ENCODE measurements at places on chromosomes 5 and 9.

GRCh38 chr5:88681211-88681803 is 201.7 kb downstream of the MEF2C start:
- no peak for DNase-seq

DNA sequence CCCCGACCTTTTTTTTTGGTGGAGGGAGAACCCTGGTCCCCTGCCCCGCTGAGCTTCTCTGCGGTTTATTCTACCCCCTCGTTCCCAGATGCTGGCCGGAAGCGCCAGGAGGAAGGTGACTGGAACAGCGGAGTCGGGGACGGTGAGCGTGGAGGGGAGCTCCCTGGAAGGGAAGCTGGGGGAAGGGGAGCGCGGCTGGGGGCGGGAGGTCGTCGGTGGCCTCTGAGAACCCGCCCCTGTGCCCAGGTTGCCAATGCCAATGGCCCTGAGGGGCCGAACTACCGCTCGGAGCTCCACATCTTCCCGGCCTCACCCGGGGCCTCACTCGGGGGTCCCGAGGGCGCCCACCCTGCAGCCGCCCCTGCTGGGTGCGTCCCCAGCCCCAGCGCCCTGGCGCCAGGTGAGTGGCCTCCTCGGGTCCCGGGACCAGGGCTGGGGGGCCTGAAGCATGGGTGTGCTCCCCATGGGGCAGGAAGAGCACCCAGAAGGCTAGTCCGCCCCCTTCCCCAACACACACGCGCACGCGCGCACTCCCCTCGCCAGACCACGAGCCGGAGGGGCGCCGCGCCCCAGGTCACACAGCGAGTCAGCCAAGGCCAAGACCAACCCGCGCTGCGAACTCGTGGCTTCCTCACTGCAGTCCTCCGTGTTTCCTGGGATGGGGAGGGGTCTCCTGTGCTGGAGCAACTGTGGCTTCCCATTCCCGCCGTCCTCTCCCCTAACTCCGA is 10.6 kb downstream of the MYOZ3 start:
- no peak for DNase-seq

DNA sequence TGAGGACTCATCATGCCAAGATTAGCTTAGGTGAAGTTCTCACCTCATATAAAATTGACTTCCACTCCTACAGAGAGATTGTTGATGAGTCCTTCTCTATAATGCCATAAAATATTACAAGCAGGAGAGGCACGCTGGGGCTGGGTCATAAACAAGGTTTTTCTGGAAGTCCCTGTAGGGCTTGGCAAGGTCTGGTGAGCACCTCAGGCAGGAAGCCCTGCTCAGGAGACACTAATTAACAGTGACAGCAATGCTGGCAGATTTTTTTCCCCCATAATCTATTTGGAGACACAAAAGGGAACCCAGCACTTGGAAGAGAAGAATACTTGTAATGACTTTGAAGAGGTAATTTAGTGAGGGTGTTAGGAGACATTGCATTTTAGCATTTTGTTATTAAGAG is 118.7 kb downstream of the DIRAS2 start:
- DNase-seq = no peak

DNA sequence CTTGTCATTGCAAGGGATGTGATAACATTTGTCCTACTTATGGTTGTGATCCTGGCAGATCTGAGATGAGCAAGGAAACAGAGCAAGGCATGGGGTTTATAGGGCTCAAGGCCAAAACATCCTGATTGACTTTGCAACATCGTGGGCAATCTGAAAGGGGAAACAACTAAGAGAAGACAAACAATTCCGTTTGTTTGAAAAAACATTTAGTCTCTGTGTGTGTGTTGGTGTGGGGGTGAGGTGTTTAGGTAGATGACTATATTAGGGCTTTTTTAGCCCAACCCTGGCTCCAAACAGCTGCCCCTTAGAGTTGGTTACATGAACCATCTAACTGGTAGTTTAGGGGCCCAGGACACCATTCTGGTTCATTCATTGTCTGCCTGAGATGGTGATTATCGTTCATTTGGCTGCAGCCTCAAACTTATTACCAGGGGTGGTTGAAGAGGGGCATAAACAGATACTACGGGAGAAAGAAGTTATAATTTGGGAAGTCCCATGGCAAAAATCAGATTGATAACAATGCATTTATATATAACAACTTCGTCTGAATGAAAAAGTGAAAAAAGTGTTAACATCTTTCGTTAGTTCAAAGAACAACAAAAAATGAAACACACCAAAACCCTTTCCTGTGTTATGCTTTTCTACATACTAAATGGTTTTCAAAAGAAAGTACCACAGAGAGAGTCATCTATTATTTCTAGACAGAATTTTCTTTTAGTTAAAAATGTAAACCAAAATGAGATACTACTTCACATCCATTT is 5.7 kb downstream of the FYB1 start:
- DNase-seq = no peak

- DNase-seq = peak; percentile 82
Observed at GRCh38 chr5:128826275-128826674, 139.0 kb upstream of the SLC27A6 start.

DNA sequence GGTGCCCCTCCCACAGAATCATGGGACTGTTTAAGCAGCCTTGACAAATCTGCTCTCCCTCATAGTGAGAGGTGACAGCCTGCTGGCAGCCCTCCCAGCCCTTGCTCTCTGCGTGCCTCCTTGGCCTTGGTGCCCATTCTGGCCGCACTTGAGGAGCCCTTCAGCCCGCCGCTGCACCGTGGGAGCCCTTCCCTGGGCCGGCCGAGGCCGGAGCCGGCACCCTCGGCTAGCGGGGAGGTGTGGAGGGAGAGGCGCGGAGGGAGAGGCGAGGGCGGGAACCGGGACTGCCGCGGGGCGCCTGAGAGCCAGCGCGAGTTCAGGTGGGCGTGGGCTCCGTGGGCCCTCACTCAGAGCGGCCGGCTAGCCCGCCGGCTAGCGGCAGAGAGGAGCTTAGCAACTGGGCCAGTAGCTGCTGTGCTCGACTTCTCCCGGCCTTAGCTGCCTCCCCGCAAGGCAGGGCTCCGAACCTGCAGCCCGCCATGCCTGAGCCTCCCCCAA is 125.9 kb upstream of the MYO10 start:
- no peak for DNase-seq

- DNase-seq = no peak
Observed at GRCh38 chr5:135038813-135039270, 4.8 kb upstream of the PITX1 start.

GRCh38 chr9:92501671-92502393 is 19.5 kb upstream of the ASPN start:
- DNase-seq = no peak

GRCh38 chr5:30197662-30198061 is 995.8 kb upstream of the CDH6 start:
- DNase-seq = no peak

- DNase-seq = no peak
Observed at GRCh38 chr9:136853596-136854112, 1.5 kb downstream of the MAMDC4 start.

GRCh38 chr5:173963867-173964441 is 25.0 kb upstream of the C5orf47 start:
- no peak for DNase-seq

- no peak for DNase-seq
Observed at GRCh38 chr5:179616002-179616594, 7.4 kb downstream of the HNRNPH1 start.

DNA sequence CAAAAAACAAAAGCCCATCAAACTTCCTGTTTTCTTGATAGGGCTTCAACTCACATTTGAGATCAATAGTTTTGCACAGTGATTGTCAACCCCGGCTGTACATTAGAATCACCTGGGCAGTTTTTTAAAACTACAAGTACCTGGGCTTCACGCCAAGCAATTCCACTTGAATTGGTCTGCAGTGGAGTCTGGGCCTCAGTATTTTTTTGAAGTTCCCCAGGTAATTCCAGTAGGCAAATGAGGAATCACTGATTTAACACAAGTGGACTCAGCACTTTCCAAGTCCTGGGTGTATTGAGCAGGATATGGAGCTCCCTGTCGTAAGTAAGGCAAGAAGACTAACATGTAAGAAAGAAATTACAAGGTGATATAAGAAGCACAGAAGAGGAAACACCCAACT is 14.8 kb upstream of the SMIM15 start:
- no peak for DNase-seq

GRCh38 chr5:133234911-133235310 is 183.1 kb downstream of the HSPA4 start:
- no peak for DNase-seq

- no peak for DNase-seq
Observed at GRCh38 chr5:73390972-73391371, 57.6 kb downstream of the FOXD1 start.

GRCh38 chr9:133597316-133597957 is 11.8 kb downstream of the FAM163B start:
- DNase-seq = no peak

- DNase-seq = no peak
Observed at GRCh38 chr5:151624476-151624875, 33.3 kb upstream of the FAT2 start.

GRCh38 chr9:73170185-73170957 is 18.7 kb downstream of the ANXA1 start:
- no peak for DNase-seq

GRCh38 chr5:5159282-5160103 is 19.4 kb downstream of the ADAMTS16 start:
- no peak for DNase-seq

DNA sequence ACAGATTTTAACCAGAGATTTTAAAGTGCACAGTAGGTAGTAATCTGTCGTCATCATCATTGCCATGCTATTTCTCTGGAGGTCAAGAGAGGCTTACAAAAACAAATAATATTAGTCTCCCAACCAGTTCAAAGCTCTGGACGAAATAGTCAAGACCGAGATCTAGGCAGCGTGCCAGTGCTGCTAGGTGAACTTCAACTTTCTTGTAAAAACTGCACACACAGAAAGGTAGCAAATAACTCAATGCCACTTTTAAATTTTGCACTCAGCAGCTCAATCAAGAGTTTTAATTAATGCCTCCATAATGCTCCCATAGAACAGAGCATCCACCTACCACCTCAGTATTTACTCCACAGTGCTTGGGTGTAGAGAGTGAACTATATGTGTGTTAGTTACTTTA is 656.8 kb downstream of the IRX1 start:
- no peak for DNase-seq

DNA sequence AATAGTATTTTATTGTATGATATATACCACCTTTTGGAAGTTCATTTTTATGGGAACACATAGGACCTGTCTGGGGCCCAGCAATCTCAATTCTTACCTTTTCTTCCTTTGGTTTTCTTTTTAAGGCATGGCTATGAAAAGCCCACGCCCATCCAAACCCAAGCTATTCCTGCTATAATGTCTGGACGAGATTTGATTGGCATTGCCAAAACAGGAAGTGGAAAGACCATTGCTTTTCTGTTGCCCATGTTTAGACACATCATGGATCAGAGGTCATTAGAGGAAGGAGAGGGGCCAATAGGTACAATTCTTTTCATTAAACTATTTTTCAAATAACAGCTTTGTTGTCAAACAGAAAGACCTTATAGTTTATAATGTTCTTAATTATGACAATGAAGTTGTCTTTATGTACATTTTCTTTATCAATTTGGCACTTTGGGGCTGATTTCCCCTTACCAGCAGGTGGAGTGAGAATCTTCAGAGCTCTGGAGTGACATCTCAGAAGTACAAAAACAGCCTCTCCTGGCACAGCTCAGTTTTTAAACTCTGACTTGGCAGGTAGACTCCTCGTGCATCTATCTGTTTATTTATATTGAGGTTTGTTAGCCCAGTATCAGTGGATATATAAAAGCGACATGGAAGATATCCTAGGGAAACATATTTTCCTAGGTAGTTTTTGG is 25.8 kb downstream of the DDX46 start:
- no peak for DNase-seq

GRCh38 chr5:111697215-111697614 is 59.8 kb downstream of the NREP start:
- no peak for DNase-seq

DNA sequence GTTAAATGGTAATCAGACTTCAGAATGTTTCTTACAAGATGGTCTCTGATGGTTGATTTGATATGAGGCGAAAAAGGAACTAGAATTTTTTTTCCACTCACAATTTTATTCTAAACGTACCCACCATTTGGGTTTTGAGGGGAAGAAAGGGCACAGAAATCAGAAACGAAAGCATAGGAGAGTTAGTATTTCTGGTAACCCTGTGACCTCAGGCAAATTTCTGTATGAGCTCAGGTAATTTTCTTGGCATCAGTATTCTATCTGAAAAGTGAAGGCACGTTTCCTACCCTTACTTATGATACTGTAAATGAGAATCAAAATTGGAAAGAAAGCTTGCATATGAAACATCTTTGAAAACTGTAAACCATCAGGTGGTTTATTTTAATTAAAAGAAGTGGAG is 26.5 kb downstream of the TMEFF1 start:
- no peak for DNase-seq

GRCh38 chr9:89278997-89279739 is 31.8 kb upstream of the CKS2 start:
- peak; percentile 31 for DNase-seq

GRCh38 chr5:118371973-118372831 is 616.1 kb downstream of the DTWD2 start:
- no peak for DNase-seq

- no peak for DNase-seq
Observed at GRCh38 chr5:80284720-80285119, 28.9 kb upstream of the SERINC5 start.

Data from fibroblast of skin of left biceps (primary cell).